ENCODE measurements at places on chromosomes 1 and 21.

DNA sequence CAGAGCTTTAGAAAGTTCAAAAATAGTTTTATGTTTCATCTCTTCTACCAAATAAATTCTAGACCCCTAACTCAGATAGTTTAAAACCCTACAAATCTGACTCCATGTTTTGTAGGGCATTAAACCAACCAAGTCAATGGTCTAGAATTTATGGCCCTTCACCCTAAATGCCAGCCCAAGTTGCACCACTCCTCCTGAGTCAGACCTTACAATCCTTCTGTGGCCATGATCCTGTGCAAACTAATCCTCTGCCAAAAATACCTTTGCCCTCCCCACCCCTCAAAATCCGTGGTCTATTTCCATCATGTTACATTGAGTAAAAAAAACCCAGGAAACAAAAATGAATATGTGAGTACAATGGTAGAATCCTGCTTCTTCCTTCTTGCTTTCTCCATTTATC is 179.3 kb downstream of the NR5A2 start:
- DNase-seq: no peak

GRCh38 chr1:161241682-161242081 is 3.7 kb upstream of the NR1I3 start:
- no peak for DNase-seq

- no peak for DNase-seq
These were observed 47.9 kb upstream of the NBL1 start for GRCh38 chr1:19596065-19596713.

- no peak for DNase-seq
These were observed 15.3 kb upstream of the TEDDM1 start for GRCh38 chr1:182415789-182416188.

DNA sequence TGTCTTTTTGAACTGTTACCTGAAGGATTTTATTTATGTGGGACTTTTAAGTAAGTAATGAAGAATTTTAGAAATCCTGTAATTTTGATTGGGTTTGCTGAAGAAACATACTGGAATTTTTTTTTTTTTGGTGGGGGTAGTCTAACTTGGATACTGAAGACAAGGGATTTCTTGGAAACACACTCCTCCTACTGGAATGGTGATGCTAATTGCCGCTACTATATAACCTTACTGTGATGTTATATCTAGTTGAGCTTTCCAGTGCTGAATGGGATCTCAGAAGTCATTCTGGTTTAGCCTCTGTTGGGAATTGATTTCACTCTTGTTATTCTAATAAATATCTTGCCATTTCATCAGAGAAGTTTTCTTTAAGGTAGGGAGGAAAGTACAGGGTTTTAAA is 8.4 kb downstream of the PPP2R5A start:
- DNase-seq: no peak

GRCh38 chr1:167630568-167631385 is 745 bp downstream of the RCSD1 start:
- no peak for DNase-seq

GRCh38 chr1:223137455-223138085 is 5.5 kb downstream of the TLR5 start:
- DNase-seq: peak; percentile 61

DNA sequence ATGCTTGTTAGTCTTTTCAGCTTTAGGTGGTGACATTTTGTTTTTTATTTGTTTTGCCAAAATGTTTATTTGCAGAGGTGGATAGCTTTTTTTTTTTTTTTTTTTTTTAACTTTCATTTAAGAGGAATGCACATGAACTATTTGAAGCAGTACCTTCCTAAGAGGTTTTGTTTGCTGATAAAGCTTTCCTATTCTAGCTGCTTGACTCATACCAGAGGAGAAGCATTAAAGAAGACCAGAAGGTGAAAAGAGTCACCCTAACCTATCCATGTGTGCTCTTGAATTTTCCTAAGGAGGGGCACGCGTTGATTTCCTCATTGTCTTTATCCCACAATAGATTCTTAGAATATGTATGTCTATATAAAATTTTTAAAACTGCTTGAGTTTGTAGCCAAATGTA is 57.7 kb downstream of the PRDM2 start:
- DNase-seq: no peak

DNA sequence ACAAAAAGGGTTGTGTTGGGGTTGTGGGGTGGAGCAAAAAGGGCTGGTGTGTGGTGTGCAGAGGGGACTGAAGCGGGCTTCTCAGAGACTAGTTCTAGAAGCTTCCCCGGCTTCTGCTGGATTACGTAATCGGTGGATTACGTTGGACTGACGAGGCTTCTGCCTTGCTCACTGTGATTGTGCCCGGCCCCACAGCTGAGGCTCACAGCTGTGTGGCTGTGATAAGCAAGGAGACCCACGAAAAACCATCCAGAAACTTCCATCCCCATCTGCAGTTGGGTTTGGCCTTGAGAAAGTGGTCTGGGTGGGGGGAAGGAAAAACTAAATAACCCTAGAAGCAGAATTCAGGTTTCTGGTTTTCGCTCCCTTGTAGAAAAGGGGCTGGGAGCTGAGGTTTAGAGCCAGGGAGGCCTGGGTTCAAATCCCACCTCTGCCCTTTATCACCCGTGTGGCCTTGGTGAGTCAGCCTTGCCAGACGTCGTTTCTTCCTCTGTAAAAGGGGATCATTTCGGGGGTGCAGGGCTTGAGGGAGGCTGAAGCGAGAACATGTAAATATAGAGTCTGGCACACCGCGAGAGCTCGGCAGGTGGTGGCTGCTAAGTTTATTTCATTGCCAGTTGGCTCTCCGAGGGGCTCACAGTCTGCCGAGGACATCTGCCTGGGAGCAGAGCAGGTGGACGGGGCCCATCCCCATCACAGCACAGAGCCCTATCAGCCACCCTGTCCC is 30.4 kb upstream of the DISP3 start:
- no peak for DNase-seq

- DNase-seq: no peak
These were observed 65.2 kb downstream of the OLFML2B start for GRCh38 chr1:161958425-161958824.

GRCh38 chr1:91098299-91098906 is 76.6 kb upstream of the ZNF644 start:
- DNase-seq: no peak

GRCh38 chr1:201354151-201354900 is 23.2 kb downstream of the TNNT2 start:
- no peak for DNase-seq

DNA sequence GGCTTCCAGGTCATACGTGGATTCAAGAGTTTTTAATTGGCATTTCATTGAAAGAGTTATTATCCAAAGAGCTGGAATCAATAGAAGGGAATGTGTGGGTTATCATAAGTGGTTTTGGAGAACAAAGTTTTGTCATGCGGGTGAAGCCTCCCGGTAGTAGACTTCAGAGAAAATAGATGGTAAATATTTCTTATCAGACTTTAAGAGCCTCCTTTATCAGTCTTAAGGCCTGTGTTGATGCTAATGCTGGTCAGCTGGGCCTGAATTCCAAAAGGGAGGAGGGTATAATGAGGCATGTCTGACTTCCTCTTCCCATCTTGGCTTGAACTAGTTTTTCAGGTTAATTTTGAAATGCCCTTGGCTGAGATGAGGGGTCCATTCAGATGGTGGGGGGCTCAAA is 89.7 kb downstream of the ITSN1 start:
- no peak for DNase-seq

- DNase-seq: no peak
These were observed 570.8 kb downstream of the LTN1 start for GRCh38 chr21:28421716-28422524.

DNA sequence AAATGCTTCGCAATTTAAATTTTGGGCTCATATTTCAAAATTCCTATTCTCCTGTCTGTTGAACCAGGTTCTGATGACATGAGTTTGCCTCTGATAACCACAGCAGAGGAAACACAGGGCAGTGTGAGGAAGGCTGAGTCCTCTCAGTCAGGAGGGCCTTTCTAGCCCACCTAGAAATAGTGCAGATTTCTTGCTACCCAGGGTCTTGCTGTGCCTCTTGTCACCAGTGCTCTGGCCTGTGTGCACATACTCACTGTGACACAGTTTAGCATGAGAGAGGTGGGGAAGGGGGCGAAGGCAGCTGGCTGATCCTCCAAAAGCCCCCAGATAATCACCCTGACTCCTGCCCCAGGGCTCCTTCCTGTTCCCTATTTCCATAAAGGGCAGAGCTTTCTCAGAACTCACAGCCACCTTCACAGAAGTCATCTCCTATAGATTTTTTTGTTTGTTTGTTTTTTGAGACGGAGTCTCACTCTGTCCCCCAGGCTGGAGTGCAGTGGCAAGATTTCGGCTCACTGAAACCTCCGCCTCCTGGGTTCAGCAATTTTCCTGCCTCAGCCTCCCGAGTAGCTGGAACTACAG is 23.7 kb downstream of the ERRFI1 start:
- no peak for DNase-seq

DNA sequence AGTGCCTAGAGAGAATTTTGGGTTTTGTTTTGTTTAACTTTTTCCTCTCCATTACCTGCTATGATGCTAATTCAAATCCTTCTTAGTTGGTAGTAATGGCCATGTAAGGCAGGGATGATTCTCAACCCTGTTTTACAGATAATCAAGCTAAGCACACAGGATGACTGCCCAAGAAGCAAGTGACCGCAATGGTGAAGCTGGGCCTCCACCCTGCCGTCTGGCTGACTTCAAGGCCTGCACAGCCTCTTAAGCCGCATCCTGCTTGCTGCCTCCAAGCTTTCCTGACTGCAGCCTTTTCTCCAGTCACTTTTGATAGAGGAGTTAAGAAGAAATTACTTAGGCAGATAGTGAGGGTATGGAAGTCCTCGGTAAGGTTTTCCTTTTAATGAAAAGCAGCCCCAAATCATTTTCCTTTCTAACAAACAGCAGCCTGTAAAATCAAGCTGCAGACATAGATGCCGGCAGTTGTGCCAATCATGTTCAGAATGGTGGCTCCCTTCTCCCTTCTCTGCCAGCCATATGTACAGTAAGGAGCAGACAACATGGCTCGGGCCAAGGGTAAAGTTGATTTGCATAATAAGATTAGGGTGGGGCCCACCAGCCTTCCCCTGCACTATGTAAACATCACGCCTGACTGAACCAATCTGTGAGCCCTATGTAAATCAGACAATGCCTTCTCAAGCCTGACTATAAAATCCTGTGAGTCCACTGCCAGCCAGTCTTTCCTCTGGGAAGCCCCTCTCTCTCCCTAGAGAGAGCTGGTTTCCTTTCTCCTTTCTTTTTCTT is 8.8 kb upstream of the CTBS start:
- DNase-seq: no peak

DNA sequence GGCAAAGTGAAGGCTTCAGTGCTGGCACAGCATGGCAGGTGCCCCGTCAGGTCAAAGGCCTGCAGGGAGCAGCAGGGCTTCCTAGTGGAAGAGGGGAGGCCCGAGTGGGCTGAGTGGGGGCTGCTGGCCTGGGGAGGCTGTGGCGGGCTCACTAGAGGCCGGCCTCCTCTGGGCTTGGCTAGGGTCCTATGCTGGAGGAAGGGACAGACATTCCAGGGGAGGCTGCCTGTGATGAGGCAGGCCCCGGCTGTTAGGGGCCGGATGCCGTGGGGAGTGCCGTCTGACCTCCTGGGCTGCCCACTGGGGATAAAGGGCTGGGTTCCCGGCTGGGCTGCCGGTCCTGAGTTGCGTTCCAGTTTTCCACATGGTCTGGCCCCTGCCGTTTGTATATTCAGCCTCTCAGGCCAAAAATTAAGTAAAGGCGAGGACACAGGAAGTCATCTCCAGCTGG is 21.1 kb downstream of the PRXL2B start:
- DNase-seq: no peak

DNA sequence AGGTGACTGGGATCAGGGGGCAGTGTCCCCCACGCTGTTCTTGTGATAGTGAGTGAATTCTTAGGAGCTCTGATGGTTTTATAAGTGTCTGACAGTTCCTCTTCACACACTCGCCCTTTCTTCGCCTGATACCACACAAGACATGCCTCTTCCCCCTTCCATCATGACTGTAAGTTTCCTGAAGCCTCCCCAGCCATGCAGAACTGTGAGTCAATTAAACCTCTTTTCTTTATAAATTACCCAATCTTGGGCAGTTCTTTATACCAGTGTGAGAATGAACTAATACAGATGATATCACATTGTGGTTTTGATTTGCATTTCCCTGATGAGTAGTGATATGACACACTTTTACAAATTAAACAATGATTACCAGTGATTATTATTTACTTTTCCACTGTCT is 229.9 kb downstream of the AKT3 start:
- DNase-seq: no peak

DNA sequence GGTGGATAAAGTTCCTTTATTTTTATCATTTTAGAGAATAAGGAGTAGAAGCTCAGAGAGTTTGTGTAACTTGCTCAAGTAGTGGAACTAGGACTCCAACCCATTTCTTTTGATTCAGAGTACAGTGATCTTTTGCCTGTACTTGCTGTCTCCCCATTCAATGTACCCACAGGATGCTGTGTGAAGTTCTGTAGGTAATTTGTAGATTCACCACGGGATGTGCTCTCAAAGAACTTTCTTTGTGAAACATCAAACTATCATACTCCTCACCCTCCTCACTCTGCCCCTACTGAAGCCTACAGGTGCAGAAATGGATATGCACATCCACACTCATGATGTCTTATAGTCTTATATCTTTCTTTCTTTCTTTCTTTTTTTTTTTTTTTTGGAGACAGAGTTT is 65.8 kb upstream of the HSPA13 start:
- DNase-seq: no peak

DNA sequence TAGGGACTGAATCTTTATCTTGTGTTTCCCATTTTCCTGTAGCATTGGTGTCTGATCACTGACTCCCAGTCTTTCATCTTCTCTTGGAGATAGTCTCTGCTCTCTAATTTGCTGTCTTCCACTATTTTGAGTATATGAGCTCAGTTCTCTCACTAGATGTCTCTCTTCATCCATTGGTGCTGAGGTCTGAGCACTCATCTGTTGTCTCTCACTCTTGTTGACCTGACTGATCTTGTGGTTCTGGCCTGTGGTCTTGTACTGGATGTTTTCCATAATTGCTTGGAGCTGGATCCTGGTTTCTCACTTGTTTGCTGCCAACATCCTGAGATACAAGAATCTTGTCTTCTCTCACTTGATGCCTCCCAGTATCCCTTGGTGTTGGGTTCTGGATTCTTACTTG is 25.1 kb upstream of the S100A11 start:
- DNase-seq: no peak

GRCh38 chr1:54163051-54163450 is 10.3 kb upstream of the CDCP2 start:
- peak; percentile 69 for DNase-seq

DNA sequence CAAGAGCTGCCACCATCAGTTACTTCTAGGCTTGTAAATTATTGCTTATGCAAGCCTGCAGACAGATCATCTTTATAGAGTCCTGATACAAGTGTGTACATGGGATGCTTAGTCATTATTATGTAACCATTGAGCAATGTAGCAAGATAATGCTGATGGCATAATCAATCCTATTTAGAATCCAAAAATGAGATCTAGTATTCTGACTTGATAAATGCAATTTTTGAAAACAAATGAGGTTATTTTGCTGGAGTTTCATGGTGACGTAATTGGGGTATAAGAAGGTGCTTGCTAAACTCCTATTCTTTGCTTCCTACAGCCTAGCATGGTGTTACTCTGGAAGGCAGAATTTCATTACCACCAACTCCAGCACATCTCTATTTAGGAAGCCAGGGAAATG is 801.7 kb upstream of the PRMT6 start:
- no peak for DNase-seq

- no peak for DNase-seq
These were observed 215.5 kb downstream of the MRPL39 start for GRCh38 chr21:25391777-25392176.
